Activated CD4-positive, alpha-beta T cell treated with anti-CD3 and anti-CD28 coated beads for 4 hours (primary cell): ENCODE measurements at places on chromosomes 12 and 14.

- DNase-seq: no peak
These were observed 3.5 kb downstream of the OAS3 start for GRCh38 chr12:112941528-112942335.

DNA sequence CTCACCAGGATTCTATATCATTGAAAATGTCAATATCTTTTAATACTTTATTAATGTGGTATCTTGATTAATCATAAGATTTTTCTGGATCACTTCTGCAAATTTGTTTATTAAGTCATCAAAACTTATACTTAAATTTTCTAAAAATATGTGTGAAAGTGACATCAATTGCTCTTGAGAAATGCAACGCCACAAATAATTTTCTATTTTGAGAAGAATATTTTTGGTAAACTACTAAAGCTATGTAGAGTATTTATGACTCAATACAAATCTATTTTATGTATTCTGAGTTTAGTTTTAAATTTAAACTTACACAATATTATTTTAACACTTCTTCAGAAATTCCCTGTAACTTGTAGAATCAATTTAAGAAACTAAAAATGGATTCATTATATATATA is 263.3 kb downstream of the RASSF9 start:
- no peak for DNase-seq

DNA sequence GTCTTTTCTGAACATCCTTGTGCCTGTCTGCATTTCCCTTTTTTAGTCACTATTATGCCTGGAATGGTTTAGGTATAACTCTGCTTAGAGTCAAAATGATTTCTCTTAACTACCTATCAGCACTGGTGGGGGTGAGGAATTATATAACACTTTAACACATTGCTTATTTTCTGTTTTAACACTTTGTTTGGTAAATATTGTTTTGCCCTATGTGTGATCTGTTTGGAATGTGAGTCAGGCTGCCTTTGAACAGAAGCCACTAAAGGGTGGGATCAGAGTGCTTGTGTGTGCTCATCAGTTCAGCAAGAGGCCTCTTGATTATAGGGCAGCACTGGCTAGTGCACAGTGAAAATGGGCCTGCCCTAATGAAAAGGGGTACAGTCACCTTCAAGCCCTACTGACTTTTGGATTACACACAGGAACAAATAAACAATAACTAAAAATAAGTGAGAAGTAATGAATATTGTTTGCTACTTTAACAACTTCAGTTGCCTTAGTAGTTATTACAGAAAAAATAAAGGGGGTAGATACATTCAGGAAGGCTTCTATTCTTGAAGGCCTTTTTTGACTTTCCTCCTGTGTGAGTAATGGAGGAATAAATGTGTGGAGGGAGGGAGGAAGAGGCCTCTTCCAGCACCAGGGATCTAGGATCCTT is 23.2 kb downstream of the NGDN start:
- no peak for DNase-seq

GRCh38 chr12:101459642-101460346 is 15.3 kb upstream of the SPIC start:
- no peak for DNase-seq

- DNase-seq: no peak
These were observed 111.9 kb upstream of the DDHD1 start for GRCh38 chr14:53265025-53265424.

DNA sequence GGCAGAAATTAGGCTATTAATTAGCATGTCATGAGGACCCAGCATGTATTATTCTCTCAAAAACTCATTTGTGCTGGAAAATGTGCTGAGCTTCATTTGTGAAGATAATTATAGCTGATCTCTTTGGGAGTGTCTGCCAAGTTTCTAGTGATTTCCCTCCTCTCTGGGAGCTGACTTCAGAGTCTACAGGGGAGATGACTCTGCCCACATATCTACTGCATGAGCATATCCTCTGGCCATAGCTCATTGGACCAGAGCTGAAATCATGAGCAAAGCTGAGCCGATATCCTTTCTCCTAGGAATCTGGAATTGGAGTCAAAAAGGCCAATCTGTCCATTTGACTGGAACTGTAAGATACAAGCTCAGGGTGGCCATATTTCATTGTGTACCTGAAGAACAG is 5.9 kb downstream of the CCDC198 start:
- no peak for DNase-seq
